Activated CD4-positive, alpha-beta memory T cell treated with anti-CD3 and anti-CD28 coated beads for 36 hours (primary cell): ENCODE measurements at places on chromosomes 11 and 22.

GRCh38 chr22:40953471-40953870 lies 2.3 kb downstream of the RBX1 start:
- peak overlapping the region; percentile 4 for H3K4me3 ChIP-seq
- H3K27ac ChIP-seq: peak overlapping the region; percentile 26
- DNase-seq: no peak
- peaks cover 36% of the 10 kb centered on the region for H3K4me1 ChIP-seq
- H3K27me3 ChIP-seq: no peaks in the 10 kb centered on the region

GRCh38 chr11:82216927-82217570 lies 516.6 kb downstream of the FAM181B start:
- H3K4me3 ChIP-seq: no peak overlapping the region
- H3K36me3 ChIP-seq: no peaks in the 10 kb centered on the region
- H3K27ac ChIP-seq: no peak overlapping the region
- H3K27me3 ChIP-seq: no peaks in the 10 kb centered on the region

GRCh38 chr11:35714882-35715627 lies 52.5 kb downstream of the TRIM44 start:
- H3K4me3 ChIP-seq: no peak overlapping the region
- no peaks in the 10 kb centered on the region for H3K27me3 ChIP-seq
- DNase-seq: peak; percentile 60
- H3K27ac ChIP-seq: no peak overlapping the region

- H3K27me3 ChIP-seq: no peaks in the 10 kb centered on the region
- no peaks in the 10 kb centered on the region for H3K4me1 ChIP-seq
- no peak for DNase-seq
- no peak overlapping the region for H3K4me3 ChIP-seq
- H3K36me3 ChIP-seq: no peaks in the 10 kb centered on the region
- no peak overlapping the region for H3K27ac ChIP-seq
These were observed 607.4 kb downstream of the NTM start for GRCh38 chr11:131977854-131978253.

- peaks cover 8% of the 10 kb centered on the region for H3K4me1 ChIP-seq
- no peak overlapping the region for H3K4me3 ChIP-seq
These were observed 44.7 kb downstream of the ABTB2 start for GRCh38 chr11:34313099-34313517.

DNA sequence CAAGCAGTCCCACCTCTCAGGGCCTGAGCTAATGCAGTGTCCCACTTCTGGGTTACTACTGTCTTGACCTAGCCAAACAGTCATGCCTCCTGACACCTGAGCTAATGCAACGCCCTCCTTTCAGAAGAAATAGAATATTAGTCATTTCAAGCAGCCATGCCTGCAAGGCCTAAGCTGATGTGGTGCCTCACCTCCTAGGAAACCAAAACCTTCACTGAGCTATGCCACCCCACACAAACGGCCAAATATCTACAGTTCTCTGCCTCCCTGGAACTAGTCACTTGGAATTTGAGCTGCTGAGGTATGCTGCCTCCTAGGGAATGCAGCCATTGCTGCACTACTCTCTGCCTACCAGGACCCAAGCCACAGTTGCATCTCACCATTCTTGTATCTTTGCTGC lies 8.3 kb upstream of the MS4A6E start:
- DNase-seq: no peak
- no peaks in the 10 kb centered on the region for H3K4me1 ChIP-seq
- peaks cover 2% of the 10 kb centered on the region for H3K36me3 ChIP-seq
- H3K27ac ChIP-seq: no peak overlapping the region

DNA sequence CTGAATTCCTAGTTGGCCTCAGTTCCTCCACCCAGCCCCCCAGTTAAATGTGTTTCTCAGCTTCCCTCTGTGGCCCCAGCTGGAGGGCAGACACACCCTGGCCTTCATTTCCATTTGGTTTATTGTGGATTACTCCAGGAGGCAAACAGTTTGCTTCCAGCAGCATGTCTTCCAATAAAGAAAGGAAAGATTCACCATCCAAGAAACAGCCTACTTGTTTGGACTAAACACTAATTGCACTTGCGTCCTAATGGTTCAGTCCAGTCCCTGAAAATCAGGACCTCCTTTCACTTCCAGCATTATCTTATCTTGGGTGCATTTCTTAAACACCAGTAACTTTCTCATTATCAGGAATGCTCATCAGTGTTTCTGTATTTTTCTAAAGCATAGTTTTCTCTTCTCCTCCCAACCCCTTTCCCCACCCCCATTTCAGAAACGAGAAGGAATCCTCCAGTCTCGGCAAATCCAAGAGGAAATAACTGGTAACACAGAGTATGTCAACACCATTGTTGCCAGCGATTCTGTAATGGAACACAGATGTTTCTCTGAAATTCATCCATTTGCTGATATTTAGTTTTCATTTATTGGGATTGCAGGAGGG lies 130.9 kb downstream of the PARVA start:
- DNase-seq: no peak
- H3K27me3 ChIP-seq: peaks cover 2% of the 10 kb centered on the region
- H3K4me1 ChIP-seq: no peaks in the 10 kb centered on the region
- no peak overlapping the region for H3K27ac ChIP-seq
- H3K36me3 ChIP-seq: no peaks in the 10 kb centered on the region

GRCh38 chr11:3840004-3840869 lies 522 bp downstream of the RHOG start:
- H3K27me3 ChIP-seq: no peaks in the 10 kb centered on the region
- peaks cover 32% of the 10 kb centered on the region for H3K36me3 ChIP-seq
- H3K27ac ChIP-seq: peak overlapping the region; percentile 92
- peak overlapping the region; percentile 92 for H3K4me3 ChIP-seq
- DNase-seq: peak; percentile 57
- peaks cover 53% of the 10 kb centered on the region for H3K4me1 ChIP-seq
